ENCODE measurements at places on chromosomes 3 and 15.

GRCh38 chr3:128073807-128074206 is 21.6 kb downstream of the SEC61A1 start:
- no peak for DNase-seq

DNA sequence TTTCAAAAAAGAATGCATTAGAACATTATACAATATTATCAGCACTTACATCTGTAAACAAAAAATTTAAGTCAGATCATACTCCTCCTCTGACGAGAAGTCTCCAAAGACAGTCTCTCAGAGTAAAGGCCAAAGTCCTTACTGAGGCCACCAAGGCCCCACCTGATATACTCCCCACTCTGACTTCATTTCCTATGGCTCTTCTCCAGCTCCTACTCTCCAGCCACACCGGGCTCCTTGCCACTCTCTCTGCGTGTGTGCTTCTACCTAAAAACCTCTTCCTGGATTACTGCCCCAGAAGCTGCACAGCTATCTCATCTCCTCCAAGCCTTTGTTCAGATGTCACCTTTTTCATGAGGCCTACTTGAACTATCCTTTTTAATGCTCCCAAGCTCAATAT is 5.0 kb downstream of the DCP1A start:
- DNase-seq = no peak

DNA sequence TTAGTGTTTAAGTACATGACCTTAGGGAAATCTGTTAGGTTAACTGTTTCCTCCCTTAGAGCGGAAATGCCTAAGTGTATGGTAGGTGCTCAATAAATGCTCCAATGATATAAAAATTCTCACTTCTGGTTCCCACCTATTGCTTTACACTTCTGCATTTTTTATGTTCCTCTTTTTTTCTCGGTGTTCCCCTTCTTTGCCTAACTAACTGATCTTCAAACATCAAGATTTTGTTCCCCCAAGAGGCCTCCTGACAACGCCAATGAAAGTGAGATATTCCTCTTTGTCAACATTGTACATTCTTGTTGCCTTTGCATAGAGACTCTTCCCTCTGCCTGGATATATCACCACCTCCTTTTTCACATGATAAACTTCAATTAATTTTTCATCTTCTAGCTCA is 17.4 kb downstream of the SLC35A5 start:
- DNase-seq = no peak

DNA sequence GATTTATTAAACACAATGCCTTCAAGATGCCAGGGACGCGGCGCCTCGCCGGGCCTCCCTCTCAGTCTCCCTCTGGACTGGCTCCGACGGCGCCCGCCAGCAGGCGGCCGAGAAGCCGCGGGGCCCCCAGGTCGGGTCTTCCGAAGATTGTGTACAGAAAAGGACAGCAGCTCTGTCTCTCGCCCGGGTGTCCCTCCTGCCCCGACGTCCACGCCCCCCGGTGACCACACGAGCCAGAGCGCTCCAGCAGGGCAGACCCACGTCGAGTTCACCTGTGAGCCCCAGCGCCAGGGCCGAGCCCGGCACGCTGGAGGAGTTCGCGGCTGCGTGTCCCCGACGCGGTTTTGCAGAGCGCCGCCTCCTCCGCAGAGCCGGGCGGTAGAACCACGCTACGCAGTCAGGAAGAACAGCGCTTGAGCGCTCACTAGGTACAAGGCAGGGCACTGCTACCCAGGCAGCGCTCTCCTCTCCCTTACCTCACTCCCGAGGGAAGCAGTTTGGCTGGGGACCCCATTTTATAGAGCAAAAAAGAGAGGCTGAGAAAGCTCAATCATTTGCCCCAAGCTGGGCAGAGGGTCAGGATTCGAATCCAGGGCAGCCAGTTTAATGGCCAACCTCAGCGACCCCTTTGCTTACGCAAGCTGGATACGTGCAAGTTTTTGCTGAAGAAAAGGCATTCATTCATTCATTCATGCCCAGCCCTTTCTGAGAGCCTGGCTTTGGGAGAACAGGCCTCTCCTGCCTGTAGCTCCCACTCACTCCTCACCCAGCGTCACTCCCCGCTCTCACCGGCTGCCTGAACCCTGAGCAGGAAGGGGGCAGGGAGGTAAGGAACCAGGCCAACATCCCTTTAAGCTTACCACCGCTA is 3.0 kb upstream of the TLE3 start:
- DNase-seq = no peak

DNA sequence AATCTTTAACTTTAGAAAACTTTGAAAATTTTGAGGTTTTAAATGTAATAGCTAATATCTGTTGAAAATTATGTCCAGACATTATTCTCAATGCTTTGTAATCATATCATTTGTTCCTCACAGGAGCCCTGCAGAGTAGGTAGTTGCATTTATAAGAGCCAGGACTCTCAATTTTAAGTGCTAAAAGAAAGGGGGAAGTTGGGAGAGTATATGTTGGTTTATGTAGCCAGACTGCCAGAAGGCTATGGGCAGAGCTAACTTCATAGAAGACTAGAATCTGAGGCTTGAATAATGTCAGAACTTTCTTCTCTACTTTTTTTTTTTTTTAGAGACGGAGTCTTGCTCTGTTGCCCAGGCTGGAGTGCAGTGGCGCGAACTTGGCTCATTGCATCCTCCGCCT is 9.1 kb downstream of the VPS8 start:
- DNase-seq = no peak

- peak; percentile 82 for DNase-seq
Observed at GRCh38 chr15:77869021-77869895, 208.3 kb downstream of the TBC1D2B start.

DNA sequence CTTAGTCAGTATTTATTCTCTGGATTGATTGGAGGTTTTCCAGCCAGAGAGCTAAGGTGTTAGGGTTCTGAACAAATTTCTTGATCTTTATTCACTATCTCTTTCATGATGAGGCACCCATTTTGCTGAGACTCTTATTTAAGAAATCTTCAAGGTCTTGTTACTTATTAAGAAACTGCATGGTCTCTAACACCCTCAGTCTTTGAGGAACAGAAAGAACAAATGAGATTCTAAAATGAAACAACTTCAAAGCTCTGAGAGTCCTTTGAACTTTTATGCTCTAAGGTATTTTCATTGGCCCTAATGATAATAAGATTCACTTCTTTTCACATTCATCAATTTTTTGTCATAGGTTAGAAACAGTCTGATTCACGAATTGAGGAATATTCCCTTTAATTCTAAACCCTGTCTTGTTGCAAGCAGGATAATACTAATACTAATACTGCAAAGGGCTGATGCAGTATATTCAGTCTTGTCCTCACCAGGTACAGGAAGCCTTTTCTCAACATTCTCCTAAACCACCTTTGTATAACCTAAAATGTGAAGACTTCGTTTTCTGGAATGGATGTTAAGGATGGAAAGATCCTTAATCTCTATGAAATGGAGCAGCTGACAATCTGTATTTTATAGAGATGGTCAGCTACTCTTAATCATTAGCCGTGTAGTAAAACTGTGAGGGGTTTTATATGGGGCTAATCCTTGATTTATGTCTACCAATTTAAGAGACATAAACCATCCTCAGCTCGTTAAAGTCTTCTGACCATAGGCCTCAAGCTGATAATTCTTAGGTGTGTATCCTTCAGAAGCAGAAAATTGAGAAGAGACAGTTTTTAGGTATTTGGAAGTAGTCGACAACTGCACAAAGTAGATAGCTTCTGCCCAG is 198.3 kb downstream of the OTOL1 start:
- no peak for DNase-seq

- DNase-seq = no peak
Observed at GRCh38 chr3:69876073-69876472, 123.5 kb upstream of the SAMMSON start.

DNA sequence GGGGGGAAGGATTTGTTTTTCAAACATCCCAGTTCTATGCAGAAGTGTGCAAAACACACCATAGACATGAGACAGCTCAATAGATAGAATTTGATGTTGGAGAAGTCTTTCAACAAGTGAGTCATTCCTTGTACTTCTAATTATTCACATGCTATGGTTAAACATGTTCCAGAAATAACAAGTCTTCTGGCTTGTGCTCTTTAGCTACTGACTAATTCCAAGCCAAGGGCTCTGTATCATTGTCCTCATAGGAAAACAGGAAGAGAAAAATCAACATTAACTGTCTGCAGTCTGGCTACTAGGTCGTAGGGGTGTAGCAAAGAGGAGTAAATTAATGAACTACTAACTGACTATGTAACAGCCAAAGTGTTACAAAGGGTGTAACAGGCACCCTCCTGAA is 25.8 kb downstream of the LDHAL6B start:
- DNase-seq = no peak

DNA sequence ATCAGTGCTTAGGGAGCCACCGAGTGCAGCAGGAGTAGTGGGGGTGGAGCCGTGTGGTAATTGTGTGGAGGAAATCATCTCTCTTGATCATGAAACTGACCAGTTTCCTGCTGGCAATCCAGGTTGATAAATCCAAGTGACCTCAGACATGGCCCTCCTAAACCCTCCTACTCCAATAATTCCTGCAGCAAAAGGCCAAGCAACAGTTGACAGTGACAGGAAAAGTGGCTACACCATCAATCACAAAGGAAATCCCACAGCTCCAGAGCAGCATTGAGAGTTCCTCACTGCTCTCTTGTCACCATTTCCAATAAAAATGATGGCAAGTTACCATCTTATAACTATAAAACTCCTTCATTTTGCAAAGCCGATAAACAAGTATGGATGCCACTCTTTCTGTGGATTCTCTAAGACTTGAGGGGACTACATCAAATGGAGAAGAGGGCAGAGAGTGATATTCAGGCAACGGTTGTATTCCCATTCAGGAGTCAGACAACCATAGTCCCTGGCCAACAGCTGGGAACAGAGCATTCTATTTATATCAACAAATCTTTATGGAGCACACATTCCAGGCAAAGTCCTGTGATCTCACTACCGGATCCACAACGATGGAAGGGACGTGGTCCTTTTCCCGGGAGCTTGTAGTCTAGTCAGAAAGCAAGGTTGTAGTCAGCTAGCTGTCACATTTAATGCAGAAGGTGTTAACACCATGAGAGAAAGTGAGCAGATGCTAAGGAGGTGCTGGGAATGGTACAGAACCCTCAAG is 312.5 kb upstream of the CTNNB1 start:
- no peak for DNase-seq

DNA sequence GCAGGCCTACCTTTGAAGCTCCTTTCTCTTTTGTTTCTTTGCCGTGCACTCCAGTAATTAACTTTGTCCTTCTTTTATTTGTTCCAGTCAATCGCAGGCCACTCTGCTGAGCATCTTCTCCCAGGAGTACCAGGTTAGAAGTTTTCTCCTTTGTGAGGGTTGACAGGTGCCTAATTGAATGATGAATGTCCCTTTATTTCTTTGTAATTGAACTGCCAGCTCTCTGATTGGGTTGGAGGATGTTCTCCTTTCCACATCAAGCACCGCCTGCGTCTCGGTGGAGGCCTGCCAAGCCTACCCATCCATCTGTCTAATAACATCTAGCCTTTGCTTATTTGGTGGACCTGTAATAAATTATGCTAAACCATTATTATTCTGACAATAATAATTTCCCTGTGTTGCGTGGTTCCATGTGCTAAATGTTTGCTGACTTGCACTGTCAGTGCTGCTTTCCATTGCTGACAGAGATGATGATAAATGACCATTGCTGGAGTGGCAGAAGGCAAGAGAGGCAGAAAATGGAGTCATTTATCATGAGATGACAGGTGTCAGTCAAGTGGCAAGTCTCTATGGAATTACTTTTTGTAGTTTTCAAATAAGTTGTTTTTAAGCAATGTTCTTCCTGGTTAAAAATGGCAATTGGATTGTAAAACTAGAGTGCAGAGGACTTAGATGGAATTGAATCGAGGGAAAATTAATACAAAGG is 64.9 kb downstream of the CDIN1 start:
- DNase-seq = no peak

DNA sequence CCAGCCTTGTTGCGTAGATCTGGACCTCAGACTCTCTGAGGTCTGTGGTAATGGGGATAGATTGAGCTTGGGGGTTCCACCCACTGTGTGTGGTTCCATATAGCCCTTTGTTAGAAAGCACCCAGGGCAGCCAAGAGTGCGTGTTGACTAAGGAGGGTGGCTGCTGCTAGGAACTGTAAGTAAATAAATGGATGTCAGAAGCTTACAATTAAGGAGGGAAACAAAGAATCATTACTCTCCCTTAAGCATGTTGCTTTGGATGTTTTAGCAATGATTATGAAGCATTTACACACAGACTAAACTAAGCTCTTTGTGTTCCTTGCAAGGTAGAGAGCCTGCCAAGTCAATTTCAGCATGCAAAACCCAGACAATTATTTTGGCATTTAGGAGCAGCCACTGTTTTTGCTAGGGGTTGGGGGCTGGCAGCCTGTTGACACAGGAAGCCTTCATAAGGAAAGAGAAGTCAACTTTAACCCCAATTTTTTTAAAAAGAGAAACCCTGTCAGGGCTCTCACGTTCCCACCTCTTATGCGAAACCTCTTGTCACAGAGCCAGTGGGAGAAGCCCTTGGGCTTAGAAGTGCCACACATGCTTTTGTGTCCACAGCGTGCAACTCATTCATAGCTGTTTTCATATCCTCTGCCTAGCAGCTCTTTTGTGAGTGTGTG is 127.8 kb downstream of the CMSS1 start:
- DNase-seq = no peak

- no peak for DNase-seq
Observed at GRCh38 chr3:192042116-192042515, 581.2 kb downstream of the PYDC2 start.

- no peak for DNase-seq
Observed at GRCh38 chr15:64891561-64891960, 20.1 kb upstream of the ANKDD1A start.

DNA sequence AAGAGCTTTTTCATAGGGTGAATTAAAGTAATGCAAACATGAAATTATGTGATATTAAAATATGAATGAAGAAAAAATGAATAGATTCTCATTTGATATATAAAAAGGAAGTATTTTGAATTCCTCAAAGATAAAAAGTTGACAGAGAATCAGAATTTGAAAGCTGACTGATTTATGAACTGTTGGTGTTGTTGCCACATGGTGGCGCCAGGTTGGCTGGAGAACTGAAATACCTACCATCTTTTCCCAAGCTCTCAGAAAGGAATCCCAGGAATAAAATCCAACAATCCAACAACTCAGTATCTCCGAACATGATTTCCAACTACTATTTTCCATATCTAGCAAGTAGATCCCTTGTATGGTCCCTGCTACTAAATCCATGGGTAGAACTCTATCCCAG is 3.1 kb downstream of the MYRIP start:
- DNase-seq = no peak

- no peak for DNase-seq
Observed at GRCh38 chr3:23146163-23146562, 57.0 kb upstream of the UBE2E2 start.

GRCh38 chr3:44555723-44556122 is 730 bp downstream of the ZKSCAN7 start:
- no peak for DNase-seq

- peak; percentile 69 for DNase-seq
Observed at GRCh38 chr15:84911879-84912660, 27.6 kb downstream of the SLC28A1 start.

GRCh38 chr3:188197388-188197847 is 43.5 kb downstream of the LPP start:
- DNase-seq = peak; percentile 60
